Hypothalamus (tissue), 51 donors: ENCODE measurements at places on chromosomes 5 and 9.

GRCh38 chr5:176723440-176723839 lies 76.2 kb downstream of the TSPAN17 start:
- no peak for DNase-seq

GRCh38 chr9:100281676-100282387 lies 70.9 kb downstream of the TEX10 start:
- DNase-seq = no peak

- DNase-seq = no peak
These were observed 5.5 kb downstream of the GIN1 start for GRCh38 chr5:103114440-103114839.

DNA sequence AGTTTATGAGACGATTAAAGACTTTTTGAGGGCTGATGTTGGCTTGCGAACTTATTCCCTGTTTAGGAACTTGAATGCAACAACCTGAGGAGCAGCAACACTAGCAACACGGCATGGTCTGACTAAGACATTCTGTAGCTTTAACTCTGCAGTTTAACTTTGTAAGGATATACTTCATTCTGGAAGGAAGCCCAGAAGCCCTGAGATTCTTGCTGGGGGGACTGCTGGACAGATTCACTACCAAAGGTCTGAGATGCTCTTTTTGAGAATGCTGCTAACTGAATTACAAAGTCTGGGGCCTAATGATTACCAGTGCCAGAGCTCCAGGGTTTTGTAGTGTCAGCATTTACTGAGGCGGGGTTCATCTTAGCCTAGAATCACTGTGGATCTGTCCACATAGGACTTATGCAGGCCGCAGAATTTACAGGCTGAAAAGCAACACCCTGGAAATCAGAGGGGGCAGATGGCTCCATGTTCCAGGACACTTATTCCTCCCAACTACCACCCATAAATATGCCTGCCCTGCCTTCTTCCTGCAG lies 537.1 kb upstream of the CDH18 start:
- no peak for DNase-seq

- no peak for DNase-seq
These were observed 1714.1 kb downstream of the EFNA5 start for GRCh38 chr5:105956456-105957196.

- no peak for DNase-seq
These were observed 3.6 kb downstream of the RXRA start for GRCh38 chr9:134329886-134330285.

DNA sequence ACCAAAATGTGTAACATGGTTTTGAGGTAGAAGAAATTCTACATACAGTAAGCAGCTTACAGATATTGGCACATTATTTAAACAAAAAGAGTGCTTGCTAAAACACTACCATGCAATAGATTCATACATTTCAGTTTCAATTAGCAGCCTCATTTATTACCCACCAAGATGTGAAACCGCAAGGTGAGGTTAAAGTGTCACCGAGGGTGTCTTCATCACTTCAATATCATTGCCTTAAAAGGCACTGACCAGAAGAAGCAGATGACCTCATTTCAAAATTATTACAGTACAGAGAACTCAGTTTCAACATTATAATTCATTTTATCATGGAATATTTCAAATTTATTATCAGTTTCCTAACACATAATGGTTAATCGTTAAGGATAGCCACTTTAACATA lies 302.2 kb downstream of the ISL1 start:
- DNase-seq = no peak

DNA sequence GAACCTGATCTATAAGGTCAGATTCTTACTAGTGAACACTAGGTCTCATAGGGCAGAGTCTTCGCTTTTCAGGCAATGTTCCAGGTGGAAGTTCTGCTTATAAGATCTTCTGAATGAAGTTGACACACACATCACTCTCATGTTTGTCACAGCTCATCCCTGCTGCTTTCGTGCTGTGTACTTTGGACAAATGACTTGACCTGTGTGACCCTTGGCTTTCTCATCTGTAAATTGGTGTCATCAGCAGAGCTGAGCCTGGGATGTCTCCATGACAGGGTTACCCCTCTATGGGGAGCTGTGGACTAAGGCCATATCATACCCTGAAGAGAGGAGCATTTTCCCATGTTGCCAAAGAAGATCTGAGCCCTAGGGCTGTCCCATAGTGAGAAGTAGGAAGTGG lies 2.8 kb downstream of the DELE1 start:
- no peak for DNase-seq

DNA sequence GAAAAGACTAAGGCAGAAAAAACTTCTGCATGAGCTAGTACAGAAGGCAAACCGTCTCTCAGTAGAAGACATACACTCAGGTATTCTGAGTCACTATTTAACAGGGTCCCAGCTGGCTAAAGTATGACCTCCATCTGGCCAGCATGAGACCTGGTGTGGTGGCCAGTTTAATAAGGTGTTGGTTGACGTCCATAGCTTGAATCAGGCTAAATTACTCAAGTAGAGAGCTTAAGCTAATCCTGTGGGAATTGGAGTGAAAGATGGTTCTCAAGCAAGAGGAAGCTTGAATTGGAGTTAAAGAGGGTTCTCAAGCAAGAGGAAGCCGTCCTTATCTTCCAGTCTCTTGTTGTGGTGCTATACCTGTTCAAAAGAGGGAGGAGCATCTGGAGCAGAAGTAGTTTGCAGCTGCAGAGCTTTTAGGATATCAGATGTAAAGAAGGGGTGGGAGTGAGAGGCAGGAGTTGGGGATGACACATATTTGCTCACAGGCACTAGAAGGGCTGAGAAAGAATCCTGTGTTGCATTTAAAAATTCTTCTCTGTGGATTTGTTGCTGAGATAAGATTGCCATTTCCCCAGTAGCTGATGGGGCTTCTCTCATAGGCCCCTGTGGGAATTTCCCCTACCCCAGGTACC lies 136.1 kb upstream of the RUSC2 start:
- no peak for DNase-seq

DNA sequence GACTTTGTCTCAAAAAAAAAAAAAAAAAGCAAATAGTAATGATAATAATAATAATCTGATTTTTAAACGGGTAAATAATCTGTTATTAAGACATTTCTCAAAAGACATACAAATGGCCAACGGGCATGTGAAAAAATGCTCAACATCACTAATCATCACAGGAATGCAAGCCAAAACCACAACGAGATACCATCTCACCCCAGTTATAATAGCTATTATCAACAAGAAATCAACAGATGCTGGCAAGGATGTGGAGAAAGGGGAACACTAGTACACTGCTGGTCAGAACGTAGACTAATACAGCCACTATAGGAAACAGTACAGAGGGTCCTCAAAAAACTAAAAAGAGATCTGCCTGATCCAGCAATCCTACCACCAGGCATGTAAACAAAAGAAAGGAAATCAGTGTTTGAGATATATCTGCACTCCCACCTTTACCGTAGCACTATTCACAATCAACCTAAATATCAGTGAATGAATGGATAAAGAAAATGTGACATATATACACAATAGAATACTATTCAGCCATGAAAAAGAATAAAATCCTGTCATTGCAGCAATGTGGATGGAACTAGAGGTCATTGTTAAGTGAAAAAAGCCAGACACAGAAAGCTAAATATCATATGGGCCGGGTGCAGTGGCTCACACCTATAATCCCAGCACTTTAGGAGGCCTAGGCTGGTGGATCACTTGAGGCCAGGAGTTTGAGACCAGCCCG lies 24.9 kb downstream of the VAV2 start:
- no peak for DNase-seq

GRCh38 chr9:68506551-68506950 lies 34.1 kb downstream of the TMEM252 start:
- no peak for DNase-seq

DNA sequence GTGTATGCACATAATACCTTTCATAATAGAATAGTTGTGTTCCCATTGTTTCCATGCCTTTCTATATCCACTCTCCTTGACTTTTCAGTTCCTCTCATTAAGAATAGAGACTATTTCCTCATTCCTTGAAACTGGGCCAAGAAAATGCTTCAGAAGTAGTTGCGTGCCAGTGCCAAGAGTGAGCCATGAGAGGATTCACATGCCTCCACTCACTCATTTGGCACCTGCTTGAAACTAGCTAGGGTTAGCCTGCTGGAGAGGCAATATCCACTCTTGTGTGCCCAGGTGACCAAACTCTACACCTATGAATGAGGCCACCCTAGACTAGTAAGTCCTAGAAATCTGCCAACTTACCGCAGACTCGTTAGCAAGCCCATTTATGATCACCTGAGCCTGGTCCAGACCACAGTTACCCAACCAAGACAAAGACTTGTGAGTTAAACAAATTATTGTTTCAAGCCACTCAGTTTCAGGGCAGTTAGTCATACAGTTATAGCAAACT lies 276.3 kb downstream of the EPB41L4A start:
- no peak for DNase-seq

- no peak for DNase-seq
These were observed 18.6 kb upstream of the MOB3B start for GRCh38 chr9:27548055-27548741.

DNA sequence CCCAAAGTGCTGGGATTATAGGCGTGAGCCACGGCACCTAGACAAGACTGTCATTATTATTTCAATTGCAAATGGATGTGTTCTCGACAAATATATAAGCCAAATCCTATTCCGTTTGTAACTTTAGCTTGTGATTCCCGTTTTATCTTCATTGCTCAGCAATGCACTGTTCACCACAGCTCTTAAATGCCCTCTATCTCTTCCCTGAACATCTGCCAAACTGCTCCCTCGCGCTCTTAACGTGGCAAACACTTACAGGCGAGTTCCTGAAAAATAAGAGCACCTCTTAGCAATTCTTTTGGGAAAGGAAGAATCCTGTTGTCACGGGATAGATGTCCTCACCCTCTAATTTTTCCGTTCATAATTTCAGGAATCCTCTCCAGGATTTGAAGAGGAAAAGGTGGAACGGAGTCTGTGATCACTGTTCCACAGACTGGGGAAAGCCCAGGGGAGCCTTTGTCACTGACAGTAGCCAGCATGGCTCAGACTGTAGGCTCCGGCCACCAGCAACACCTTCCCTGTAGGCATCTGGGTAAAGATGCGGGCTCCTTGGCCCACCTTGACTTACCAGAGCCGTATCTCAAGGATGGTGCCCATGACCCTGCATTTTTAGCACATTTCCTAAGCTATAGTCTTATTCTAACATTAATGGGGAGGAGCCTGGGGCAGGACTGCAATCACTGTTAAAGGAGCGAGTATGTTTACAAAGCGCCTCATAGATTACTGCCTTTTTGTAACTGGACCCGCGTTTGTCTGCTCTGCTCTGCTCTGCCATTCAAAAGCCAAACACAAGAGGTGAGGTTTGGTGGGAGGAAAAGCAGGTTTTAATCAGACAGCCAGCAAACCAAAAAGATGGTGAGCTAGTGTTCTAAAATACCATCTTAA lies 20.2 kb upstream of the GNPDA1 start:
- no peak for DNase-seq

GRCh38 chr5:33995865-33996264 lies 11.4 kb upstream of the SLC45A2 start:
- DNase-seq = no peak

DNA sequence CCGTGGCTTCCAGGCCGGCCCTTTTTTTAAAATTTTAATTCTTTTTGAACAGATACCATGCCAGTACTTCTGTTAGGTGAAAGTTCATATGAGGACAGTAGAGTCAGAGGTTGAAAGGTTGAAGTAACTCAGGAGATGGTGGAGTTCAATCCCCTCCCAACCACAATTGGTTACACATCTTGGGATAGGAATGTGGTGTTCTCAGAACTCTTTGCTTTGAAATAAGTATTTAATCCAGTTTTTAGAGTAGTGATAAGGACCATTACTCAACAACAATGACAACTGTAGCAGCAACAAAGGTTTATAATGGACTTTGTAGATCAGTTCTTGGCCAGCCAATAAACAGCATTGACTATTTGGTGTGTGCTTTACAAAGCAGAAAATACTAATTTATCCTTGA lies 116.0 kb downstream of the ARHGAP26 start:
- no peak for DNase-seq

DNA sequence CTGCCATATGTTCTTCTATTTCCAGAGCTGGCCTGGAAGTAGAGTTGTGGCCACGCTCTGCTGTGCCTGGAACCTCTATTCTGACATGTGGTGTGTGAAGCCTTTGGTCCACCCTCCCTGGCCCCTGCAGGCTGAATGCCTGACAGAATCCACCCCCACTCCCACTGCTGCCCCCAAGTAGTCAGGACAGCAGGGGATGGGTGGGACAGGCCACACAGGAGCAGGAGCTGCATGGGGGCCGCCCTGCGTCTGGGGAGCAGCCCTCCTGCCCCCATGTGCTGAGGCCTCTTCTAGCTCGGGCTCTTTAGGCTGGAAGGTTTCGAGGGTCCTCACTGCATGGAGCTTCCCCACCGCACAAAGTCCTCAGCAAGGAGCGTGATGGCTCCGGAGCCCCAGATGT lies 32.6 kb upstream of the IRX4 start:
- DNase-seq = no peak
